ENCODE measurements at places on chromosomes 12 and 14.

DNA sequence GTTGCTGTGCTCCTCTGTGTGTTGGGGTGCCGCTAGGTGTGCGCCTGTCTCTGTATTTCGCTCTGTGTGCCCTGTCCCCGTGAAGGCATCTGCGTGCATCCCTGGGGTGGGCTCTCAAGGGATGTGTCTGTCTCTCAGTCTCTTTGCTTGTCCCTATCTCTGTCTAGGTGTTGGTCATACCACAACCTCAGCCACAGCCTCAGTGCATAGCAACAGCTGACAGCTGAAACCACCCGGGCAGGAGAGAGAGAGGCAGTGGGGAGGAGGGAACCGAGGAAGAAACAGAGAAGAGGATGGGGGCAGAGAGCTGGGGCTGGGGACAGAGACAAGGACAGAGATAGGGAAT is 953 bp upstream of the NXPH4 start:
- no peak for DNase-seq

- DNase-seq, result no peak
Measured at GRCh38 chr14:76430017-76430416, 54.1 kb downstream of the ESRRB start.

DNA sequence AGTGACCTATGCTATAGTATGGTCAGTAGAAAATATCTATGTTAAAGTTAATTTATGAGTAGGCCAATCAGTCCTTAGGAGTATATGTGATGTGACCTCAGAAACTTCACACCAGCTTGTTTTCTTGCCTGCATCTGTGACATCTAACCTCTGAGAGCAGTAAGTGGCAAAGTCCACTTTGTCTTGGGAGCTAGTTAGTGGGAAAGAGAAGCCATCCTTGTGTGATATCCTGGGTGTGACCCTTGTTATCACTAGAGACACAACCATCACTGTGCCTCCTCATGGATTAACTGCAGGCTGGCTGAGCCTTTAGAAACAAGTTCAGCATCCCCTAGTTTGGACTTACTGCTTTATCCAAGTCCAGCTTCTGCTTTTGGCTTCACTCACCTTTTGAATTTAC is 170.6 kb upstream of the STXBP6 start:
- no peak for DNase-seq

DNA sequence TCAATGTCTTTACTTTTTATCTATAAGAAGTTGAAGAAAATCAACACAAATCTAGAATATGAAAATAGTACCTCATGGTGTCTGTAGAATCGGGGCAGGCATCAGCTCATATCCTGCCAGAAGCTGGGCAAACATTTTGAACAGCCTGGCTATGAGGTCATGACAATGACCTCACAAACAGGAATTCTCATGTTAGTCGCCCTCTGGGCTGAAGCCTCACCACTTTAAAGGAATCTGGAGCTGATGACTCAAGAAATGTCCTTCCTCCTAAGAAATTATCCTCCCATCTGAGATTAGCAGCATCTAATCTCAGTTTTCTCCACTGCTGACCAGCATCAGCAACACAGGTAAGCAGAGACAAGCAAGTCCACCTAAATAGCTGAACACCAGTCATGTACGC is 27.1 kb downstream of the CLIP1 start:
- no peak for DNase-seq

DNA sequence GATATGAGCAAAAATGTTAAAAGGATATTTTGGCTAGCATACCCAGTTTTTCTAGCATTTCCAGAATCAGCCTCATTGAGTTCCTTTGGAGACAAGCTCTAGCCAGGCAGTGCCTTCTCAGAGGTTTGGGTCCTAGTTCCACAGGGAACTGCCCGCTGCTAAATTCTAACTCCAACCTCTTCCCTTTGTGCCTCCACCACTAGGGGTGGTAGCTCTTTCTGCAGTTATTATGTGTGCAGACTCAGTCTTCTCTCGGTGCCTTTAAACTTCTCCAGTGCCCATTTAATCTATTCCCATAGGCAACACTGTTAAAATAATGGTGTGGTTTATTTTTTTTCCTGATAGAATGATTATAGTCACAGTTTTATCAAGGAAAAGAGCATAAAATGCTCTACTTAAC is 21.5 kb upstream of the SLC25A3 start:
- no peak for DNase-seq

GRCh38 chr14:70525691-70526090 is 9.1 kb downstream of the ADAM20 start:
- no peak for DNase-seq

GRCh38 chr14:61279082-61279481 is 2.1 kb downstream of the TMEM30B start:
- no peak for DNase-seq

GRCh38 chr12:112393328-112393727 is 11.1 kb upstream of the HECTD4 start:
- no peak for DNase-seq

GRCh38 chr14:101506926-101507835 is 54.1 kb upstream of the DIO3 start:
- DNase-seq, result no peak

DNA sequence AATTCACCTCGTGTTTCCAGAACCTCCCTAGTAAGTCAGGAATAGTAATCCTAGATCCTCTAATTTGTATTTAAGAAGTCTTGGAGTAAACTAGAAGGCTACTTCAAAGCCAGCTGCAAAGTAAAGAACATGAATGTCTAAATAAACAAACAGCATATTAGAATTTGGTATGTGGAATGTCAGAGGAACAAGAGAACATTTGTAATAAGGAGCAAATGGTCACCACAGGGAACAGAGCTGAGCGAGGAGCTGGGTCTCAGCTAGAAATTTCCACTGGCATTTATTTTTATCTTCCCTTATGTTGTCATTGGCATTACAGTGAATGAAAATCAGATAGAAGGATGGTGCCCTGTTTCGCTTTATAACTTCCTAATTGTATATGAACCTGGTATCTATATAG is 50.2 kb downstream of the FRMD6 start:
- no peak for DNase-seq

DNA sequence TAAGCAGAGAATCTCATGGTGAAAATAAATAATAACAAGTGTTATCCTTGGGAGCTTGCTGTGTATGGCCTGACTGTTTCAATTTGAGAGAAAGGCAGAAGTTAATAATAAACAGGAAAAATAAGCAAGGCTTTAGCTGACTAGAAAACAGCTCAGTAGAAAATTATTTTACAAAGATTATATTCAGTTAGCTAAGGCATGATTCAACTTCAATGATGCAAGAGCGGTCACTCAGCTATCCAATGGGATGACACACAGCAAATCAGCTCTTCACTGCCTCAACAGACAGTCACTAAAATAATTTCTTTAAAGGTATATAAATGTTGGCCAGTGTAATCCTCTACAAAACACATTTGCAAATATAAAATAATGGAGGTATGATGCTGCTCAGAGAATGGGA is 18.6 kb downstream of the GSTZ1 start:
- no peak for DNase-seq

DNA sequence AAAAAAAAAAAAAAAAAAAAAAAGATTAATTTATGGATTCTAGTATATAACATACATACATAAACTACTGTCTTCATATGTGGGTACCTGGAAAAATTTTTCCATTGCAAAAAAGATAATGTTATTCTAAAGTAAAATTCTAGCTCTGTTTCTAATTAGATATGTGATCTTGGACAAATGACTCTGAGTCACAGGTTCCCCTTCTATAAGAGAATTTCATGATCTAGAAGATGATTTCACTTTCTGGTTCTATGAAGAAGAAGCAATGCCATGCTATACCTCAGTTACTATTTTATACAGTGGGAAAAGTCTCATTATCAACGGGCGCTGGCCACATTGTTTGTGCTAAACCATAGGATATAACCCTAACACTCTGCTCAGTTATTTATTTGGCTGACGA is 351.3 kb downstream of the ZFP36L1 start:
- no peak for DNase-seq

GRCh38 chr12:21265932-21266331 is 68.8 kb downstream of the SLCO1A2 start:
- DNase-seq, result no peak

- no peak for DNase-seq
Measured at GRCh38 chr12:31482816-31483215, 108.1 kb downstream of the DENND5B start.

DNA sequence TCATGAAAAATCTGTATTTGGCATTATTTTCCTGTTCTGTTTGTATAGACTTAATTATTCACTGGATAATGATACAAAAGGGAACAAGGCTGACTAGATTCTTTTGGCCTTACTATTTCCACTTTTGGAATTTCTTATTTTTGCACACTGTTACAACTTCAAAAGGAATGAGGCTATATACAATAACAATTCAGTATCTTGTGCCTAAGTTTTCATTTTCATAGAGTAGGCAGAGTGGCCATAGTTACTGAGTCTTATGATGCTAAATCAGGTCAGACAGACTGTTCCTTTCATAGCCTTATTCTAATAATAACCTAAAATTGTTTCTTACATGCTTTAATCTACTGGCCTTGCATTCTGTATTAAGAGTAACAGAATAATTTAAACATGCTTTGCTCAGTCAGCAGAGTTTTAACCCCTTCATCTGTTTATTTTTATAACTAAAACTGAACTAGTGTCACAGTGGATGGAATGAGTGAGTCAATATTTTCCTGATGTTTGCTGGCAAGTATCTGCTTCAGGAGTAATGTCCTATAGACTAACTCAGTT is 10.5 kb downstream of the TTC8 start:
- no peak for DNase-seq

GRCh38 chr14:104656014-104656714 is 33.3 kb upstream of the INF2 start:
- DNase-seq, result no peak

DNA sequence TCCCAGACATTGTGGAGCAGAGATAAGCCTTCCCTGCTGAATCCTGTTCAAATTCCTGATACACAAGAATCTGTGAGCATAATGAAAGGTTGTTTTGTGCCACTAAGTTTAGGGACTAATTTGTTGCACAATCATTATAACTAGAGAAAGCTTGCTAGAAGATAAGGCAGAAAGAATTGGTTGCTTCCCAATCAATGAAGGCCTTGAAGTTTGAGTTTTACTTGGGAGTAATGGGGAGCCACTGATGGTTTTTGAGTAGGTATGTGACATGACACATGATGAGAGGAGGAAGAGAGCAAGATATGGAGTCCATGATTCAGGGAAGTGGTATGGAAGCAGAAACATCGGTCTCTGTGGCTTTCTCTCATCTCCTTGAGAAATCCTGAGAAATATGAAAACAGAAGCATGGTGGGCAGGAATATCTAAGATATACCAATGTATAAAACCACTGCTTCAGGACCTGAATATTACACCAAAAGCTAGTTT is 13.3 kb upstream of the TCP11L2 start:
- no peak for DNase-seq

- DNase-seq, result no peak
Measured at GRCh38 chr14:73935666-73936065, 14.2 kb downstream of the FAM161B start.

GRCh38 chr12:106187155-106187789 is 48.5 kb upstream of the NUAK1 start:
- DNase-seq, result no peak

GRCh38 chr14:96660667-96661066 is 136.5 kb upstream of the VRK1 start:
- DNase-seq, result no peak

- no peak for DNase-seq
Measured at GRCh38 chr12:106816231-106816630, 41.7 kb downstream of the RIC8B start.

- DNase-seq, result no peak
Measured at GRCh38 chr12:106392759-106393158, 35.2 kb downstream of the POLR3B start.

GRCh38 chr14:22650960-22651521 is 6.9 kb upstream of the OR6J1 start:
- DNase-seq, result peak; percentile 81

Measured in Caco-2 (cell line).